ENCODE measurements at places on chromosomes 4 and X.

GRCh38 chrX:80485543-80485942 is 65.3 kb downstream of the TENT5D start:
- DNase-seq, result no peak

DNA sequence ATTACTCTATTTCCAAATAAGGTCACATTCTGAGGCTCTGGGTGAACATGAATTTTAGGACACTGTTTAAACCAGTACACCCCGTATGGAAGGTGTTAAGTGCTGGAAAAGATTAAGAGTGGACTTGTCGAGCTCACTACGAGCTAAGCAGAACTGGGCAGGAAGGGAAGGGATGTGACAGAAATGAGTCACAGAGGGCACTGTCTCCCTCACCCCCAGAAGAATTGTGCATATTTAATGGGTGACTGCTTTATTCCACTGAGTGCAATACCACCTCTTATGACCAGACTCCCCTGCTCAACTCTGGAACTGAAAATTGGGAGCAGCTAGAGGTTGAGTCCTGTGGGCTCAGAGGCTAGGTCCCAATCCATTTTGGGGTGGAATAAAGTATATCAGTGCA is 187.4 kb upstream of the RPS6KA3 start:
- no peak for DNase-seq

GRCh38 chrX:65203545-65203944 is 227.3 kb upstream of the ZC4H2 start:
- no peak for DNase-seq

GRCh38 chr4:175412746-175413145 is 399.3 kb downstream of the GPM6A start:
- no peak for DNase-seq

DNA sequence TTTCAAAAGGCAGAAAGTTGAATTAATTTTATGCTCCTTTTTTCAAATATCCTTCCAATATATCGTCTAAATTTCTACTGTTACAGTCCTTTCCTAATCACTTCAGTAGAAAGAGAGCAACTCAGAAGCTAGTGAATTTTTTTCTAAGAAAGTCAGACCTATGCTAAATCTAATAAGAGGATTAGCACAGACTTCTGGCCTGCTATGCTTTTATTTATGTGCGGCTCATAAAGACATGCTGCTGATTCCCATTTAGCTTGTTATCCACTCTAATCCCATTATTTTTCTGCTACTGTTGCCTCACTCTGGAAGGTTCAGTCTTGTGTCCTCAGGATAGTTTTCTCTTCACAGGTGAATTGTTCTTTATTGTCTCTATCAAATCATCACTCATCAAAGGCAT is 473.5 kb upstream of the FAM241A start:
- no peak for DNase-seq

Measured in hematopoietic multipotent progenitor cell treated with erythropoietin and hydrocortisone succinate and interleukin-3 and kit ligand, for 4 days (in vitro differentiated cells).